ENCODE measurements at places on chromosomes 1 and 21.

GRCh38 chr21:29520171-29520570, 221.4 kb downstream of the BACH1 start:
- DNase-seq = no peak

GRCh38 chr1:234582186-234582585, 27.8 kb downstream of the IRF2BP2 start:
- DNase-seq = no peak

DNA sequence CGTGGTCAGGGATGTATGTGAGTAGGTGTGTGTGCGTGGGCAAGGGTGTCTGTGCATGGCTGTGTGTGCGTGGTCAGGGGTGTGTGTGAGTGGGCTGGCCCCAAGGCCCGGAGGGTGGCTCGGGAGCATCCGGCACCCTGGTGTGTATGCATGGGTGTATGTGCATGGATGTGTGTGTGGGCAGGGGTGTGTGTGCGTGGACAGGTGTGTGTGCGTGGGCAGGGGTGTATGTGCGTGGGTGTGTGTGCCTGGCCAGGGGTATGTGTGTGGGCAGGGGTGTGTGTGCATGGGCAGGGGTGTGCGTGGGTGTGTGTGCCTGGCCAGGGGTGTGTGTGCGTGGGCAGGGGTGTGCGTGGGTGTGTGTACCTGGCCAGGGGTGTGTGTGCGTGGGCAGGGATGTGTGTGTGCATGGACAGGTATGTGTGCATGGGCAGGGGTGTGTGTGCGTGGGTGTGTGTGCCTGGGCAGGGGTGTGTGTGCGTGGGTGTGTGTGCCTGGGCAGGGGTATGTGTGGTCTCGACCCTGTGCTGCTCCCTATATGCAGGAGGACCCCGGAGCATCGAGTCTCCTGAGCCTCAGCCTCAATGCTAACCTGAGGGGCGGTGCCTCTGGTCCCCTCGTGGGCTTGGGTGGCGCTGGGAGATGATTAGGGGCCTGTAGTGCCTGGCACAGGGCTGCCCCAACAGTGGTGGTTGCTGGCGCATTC, 16.3 kb downstream of the ARHGEF16 start:
- no peak for DNase-seq

DNA sequence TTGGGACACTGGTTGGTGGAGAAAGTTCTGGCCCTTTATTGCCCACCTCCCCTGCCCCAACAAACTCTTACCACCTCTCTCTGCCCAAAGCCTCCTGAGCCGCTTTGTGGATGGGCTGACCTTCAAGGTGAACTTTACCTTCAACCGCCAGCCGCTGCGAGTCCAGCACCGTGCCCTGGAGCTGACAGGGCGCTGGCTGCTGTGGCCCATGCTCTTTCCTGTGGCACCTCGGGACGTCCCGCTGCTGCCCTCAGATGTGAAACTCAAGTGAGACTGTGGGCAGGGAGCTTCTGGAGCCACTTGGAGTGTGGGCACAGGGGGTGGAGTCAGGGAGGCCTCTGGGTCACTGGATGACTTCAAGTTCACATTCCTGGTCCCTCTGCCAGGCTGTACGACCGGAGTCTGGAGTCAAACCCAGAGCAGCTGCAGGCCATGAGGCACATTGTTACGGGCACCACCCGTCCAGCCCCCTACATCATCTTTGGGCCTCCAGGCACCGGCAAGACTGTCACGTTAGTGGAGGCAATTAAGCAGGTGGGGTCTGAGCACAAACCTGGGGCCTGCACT, 12.5 kb downstream of the RHOC start:
- no peak for DNase-seq

DNA sequence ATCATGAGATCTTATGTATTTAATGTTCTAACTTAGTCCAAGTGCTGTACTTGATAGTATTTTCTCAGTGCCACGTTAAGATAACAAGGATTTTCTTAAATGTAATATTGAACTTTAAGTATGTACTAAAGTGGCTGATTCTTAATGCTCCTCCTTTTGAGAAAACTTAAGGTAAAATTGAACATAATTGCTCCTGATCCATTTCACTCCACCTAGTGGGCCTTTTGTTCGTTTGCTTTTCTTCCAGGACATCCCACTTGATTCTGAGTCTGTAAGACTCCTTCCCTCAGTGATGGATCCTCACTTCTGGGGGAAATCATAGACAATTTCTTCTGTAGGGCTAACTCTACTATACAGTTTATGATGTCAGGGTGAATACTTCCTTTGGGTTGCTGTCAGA, 173.1 kb downstream of the LMO4 start:
- no peak for DNase-seq

DNA sequence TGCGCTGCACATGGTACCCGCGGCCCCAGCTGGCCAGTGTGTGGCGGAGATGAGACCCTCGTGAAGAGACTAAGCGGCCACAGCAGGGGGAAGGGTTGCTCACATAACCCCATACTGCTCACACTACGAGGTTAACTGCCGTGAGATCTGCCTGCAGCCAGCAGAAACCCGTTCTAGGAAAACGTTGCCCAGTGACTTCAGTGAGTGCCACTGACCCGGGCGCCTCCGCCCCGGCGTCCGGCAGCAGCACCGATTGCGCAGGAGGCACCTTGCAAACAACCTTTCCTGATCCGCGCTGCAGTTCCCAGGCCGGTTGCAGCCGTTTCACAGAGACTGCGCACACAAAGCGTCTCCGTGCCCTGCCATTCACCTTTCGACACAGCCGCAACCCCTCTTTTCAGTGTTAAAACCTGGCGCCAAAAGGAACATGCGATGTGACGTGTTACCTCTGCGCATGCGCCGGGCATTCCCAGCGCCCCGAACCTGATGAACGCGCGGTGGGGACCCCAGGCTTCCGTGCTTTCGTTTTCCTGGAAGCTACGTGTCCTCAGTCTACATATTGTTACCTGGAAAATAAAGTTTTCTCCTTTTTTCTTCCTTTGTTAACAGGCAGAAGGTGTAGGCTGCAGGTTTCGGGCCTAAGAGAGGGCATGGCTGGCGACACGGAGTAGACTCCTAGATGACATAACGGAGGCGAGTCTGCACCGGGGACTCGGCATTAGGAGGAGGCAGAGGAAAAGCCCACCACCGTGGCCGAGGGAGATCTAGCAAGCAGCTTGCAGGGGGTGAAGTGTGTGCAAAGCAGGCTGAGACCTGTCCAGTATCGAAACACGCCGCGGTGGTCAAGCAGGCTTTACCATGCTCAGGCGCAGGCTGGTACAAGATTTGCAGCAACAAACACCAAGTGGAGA, 8.9 kb downstream of the VPS26C start:
- peak; percentile 69 for DNase-seq

DNA sequence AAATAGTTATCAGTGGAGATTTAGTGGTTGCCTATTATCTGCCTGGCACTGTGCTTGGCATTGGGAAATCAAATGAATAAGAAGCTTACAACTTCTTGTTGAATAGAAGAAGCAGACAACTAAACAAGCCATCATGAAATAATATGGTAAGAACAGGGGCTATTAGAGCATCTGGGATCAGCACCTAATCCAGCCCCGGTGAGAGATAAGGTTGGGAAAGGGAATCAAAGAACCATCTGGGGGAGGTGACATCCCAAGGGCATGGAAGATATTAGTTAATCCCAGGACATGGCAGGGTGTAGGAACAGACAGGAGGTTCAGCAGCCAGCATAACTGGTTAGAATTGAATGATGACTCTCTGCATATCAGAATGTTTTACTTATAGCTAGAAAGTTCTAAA, 36.3 kb upstream of the SUCO start:
- no peak for DNase-seq

DNA sequence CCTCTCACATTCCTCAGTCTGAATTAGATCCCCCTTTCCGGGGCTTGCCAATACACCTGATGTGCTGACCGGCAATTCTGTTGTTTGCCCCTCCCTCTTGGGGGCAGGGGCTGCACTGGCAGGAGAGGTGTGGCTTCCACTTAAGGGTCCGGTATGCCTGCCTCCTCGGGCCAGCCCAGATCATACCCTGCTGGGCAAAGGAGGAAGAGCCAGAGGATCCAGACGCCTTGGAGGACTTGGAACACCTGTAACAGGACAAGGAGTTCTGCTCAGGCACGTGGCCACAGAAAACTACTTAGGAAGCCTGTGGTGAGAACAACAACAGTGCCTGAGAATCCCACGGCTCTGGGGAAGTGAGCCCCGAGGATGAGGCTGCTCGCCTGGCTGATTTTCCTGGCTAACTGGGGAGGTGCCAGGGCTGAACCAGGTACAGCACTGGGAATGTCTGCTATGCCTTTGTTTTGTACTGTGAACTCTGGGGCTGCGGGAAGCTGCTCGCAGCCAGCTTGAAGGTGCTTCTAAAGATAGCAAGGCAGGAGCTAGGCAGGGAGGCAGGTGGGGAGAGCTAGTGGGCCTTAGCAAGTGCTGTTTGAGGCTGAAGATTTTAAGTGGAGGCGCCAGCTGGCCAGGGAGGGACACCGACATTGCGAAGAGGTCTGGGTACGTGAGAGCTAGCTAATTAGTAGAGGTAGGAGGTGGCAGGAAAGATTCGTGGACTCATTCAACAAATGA, at the start of gene SMPDL3B:
Gene SMPDL3B, plus strand, starts transcription at position 183 of the 732 bp plus-strand sequence. Its CDS starts 184 bp downstream, at position 367.
- no peak for DNase-seq

DNA sequence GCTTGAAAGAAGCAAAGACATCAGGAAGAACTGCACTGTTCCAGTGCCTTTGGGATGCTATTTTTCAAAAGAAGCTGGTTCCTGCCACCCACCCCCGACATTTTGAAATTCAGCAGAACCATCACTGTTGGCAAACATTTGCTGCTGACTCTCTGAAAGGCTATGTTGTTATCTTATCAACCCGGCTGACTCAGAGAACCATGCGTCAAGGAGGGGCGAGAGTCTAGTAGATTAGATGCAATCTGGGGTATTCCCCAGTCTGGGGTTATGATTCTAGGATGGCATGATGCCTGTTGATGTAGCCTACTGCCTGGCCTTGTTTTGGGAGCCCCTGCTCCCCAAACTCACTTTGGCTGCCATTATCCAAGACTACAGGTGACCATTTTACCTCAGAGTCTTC, 267.8 kb upstream of the RUNX1 start:
- no peak for DNase-seq

- no peak for DNase-seq
These were observed 281.6 kb downstream of the TPR start for GRCh38 chr1:186093437-186093836.

- DNase-seq = peak; percentile 86
These were observed 22.6 kb downstream of the SLC5A9 start for GRCh38 chr1:48245106-48245505.

DNA sequence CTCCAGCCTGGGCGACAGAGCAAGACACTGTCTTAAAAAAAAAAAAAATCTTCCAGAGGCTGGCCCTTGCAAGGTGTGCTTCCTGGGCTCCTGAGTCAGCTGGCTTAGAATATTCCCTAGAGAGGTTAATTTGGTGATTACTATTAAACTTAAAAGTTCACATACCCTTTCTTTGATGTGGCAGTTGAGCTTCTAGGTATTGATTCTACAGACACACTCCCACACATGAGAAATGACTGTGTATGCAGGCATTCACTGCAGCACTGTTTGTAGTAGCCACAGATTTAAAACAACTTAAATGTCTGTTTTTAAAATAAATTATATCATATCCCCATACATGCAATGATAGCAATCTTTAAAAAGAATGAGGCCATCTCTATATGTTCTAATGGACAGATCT, 93.4 kb downstream of the GDAP2 start:
- DNase-seq = no peak

GRCh38 chr1:225811622-225812487, 1.9 kb downstream of the EPHX1 start:
- peak; percentile 3 for DNase-seq

- DNase-seq = no peak
These were observed 22.5 kb upstream of the FRRS1 start for GRCh38 chr1:99788896-99789295.

- DNase-seq = no peak
These were observed 13.5 kb downstream of the EFCAB14 start for GRCh38 chr1:46705408-46705807.

DNA sequence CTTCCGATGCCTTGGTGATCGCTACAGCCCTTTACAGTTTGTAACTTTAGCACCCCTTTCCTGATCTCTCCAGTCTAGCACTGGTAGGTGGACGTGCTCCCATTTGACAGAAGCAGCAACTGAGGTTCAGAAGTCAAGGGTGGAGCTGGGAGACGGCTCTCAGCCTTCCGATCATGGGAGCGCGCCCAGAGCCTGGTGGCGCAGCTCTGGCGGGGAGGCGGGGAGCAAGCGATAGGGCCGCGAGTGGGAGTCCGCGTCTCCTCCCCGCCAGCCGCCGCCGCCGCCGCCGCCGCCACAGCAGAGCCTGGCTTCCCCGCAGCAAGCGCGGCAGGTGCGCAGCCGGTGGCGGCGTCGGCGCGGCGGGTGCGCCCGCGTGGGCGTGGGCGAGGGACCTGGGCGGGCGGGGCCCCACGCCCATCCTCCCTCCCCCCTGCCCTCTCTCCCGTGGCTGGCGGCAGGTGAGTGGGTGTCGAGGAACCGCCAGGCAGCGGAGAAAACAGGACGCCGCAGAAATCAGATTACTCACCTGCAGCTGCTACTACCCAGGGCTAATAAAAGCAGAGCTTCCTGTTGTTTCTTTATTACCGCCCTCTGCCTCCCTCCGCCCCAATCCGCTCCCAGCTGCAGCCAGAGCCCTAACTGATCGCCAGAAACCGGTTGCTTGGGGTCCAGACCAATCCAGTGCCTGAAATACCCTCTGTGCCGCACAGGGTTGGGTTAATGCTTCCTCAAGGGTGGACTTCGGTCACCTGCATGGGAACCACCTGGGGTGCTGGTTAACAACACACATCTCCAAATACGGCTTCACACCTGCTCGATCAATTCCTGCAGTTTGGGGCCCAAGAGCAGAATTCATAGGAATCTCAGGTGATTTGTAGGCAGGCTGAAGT, 60.2 kb upstream of the ID3 start:
- DNase-seq = no peak

- no peak for DNase-seq
These were observed 2.2 kb downstream of the CAMK1G start for GRCh38 chr1:209585672-209586071.

GRCh38 chr1:80917826-80918225, 882.9 kb upstream of the ADGRL2 start:
- no peak for DNase-seq

DNA sequence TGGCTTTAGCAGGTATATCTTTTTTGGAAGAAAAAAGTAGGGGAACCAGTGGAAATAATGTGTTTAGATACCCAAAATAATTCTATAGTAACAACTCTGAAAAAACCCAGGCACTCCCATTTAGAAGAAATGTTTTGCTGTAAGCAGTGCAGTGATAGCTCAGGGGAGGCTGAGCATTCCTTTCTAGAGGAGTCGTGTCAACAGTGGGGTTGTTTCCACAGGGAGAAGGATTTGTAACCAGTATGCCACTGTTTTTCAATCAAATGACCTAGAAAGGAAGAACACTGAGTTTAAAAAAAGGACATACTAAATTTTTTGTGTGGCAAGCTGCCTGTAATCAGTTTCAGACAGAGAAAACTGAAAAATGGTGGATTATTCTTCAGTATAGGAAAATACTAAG, 2.4 kb downstream of the PGD start:
- no peak for DNase-seq

GRCh38 chr1:204623365-204623893, 62.1 kb downstream of the LRRN2 start:
- DNase-seq = no peak

- no peak for DNase-seq
These were observed 673.6 kb upstream of the USP24 start for GRCh38 chr1:55888685-55889317.
